Stimulated activated naive CD8-positive, alpha-beta T cell treated with anti-CD3 and anti-CD28 coated beads, Interleukin-15, Interleukin-2, amounts not matched to agents 100 U/mL and 50 U/mL, for 24 hours (primary cell): ENCODE measurements at places on chromosomes 4 and X.
A peak's percentile ranks its signal among the peaks of the same experiment; 100 is the strongest.

DNA sequence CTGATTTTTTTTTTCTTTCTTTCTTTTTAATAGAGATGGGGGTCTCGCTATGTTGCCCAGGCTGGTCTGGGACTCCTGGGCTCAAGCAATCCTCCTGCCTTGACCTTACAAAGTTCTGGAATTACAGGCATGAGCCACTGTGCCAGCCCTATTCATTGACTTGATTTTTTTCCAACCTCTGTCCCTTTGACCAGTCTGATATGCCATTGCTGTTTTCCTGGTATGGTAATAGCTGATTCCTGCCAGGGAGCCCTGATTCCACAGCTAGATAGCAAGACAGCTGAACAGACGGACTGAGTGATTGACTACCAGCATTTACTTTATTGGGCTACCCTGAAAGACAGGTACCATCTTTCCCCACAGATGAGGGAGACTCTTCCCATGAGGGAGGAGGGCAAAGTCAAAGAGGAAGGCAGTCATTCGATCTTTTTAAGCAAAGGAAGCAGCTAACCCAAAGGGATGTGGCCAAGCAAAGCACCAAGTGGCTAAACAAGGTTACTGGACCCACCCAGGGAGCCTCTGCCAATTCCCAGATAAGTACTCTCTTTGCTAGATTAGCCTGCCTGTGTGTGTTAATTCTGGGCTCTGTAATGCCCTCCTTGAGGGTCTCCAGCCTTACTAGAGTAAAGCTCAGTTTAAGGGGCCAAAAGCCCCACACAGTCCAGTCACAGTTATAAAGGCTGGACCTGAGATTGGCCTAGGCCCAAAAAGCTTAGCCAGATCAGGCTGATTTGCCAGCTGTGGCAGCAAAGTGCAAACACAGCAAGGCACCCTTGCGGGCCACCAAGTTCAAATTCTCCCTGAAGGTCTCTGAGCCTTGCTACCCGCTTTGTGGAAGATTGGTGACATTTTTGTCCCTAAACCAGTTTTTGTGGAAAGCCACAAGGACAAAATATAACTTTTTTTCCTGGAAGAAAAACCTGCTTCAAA is 192.4 kb upstream of the GPC4 start:
- DNase-seq: no peak

DNA sequence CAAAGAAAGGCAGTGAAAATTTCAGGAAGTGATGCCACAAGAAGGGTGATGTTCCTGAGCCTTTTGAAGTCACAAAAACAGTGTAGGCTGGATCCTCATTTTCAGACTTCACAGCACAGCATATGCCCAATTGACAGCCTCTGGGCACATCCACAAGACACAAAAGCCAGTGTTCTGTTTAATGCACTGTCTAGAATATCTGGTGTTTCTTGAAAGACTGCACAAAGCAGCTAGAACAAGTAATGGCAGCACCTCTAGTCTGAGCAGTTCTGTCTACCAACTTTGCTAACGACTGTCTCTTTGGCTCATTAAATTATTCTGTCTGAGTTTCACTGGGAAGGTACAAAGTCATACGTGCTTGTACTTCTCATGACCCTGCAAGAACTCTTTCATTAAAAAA is 417.1 kb upstream of the GALNT7 start:
- no peak for DNase-seq

GRCh38 chr4:95980877-95981360 is 141.0 kb downstream of the PDHA2 start:
- DNase-seq: no peak

- DNase-seq: no peak
Observed at GRCh38 chr4:76374798-76375197, 46.1 kb downstream of the CCDC158 start.

GRCh38 chr4:76195326-76195725 is 18.3 kb downstream of the SCARB2 start:
- DNase-seq: no peak

- DNase-seq: no peak
Observed at GRCh38 chrX:54085666-54086065, 41.4 kb upstream of the PHF8 start.

GRCh38 chrX:100819837-100820666 is at the start of gene CSTF2:
Gene CSTF2, plus strand, starts transcription at chrX:100820391. Its CDS starts 26 bp downstream, at chrX:100820417.
- DNase-seq: peak; percentile 77

DNA sequence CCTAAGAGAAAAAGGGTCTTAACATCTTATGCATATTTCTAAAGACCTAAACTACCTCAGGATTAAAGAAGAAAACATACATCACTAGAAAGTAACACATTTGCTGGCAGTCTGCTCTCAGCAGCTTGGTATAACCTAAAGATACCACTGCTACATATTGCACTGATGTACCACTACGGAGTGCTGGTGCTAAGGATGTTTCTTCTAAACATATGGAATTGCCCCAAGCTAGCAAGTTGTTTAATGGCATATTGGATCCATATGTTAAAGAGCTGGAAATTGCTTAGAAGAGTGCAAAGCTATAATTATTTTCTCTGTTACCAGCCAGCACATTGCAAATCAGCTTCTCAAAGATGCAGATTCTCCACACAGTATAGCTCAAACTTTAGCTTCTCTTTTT is 436.5 kb upstream of the GALNTL6 start:
- no peak for DNase-seq

DNA sequence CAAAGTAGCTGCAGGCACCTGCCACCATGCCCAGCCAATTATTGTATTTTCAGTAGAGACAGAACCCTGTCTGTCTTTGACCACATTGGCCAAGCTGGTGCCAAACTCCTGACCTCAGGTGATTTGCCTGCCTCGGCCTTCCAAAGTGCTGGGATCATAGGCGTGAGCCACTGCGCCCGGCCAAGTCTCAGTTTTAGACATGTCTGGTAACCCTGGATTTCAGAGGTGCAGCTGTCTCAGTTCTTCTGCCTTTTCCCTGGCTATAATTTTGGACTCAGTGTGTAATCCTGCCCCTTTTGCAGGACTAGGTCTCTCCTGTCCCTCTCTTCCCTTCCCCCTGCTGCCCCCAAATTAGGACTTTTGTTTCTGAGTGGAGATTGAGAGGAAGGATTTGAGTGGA is 46.6 kb downstream of the FAM193A start:
- no peak for DNase-seq

DNA sequence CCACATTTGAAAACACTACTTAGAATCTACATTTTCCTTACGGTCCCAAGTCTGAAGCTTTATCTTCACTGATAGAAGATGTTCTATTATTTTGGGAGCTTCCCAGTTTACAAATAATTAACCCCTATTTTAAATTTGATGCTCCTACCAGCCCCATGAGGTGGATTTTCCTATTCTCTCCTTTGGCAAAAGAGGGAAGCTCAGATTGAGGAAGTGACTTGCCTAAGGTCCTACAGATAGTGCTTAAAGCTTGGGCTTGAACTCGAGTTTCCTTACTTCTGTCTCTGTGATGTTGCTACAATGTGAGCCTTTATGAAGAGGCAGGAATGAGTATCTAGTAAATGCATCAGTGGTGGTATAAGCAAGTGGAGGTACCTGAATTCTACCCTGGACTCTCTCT is 27.5 kb downstream of the HEPH start:
- DNase-seq: no peak

GRCh38 chr4:135201081-135201480 is 999.5 kb upstream of the PABPC4L start:
- no peak for DNase-seq

DNA sequence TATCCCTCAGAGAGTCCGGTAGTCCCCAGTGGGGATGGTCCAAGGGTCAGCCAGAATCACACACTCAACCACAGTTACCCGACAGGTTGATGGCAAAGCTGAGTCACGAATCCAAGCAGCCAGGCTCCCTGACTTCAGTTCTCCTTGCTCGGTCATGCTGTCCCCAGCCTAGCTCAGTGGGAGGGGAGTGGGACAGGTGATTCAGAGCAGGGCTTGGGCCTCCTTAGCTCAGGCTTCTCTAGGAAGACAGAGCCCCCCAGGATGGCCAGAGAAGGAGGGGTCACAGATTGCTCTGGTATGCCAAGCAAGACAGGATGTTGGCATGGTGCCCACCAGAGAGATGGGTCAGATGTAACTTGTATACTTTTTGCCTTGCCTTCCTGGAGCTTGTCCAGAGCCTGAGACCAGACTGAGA is 66.5 kb downstream of the EFNB1 start:
- DNase-seq: peak; percentile 2

DNA sequence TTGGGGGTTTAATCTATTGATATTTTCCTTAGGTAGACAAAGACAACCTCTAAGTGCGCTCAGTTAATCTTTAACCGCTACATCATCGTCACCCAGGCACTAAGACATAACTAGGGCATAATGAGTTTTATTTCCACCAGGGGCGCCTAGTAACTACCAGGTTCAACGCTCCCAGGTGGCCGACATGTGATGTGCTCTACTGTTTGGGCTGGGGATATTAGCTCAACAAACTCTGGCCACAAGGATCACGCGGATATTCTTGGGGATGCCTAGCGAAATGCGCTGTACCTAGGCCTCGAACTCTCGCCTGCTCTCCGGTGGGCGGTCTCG is 915 bp upstream of the RAB33B start:
- DNase-seq: no peak

- no peak for DNase-seq
Observed at GRCh38 chrX:10833299-10834169, 213.1 kb upstream of the MID1 start.

- DNase-seq: no peak
Observed at GRCh38 chr4:98586291-98586961, 72.0 kb downstream of the TSPAN5 start.

- DNase-seq: no peak
Observed at GRCh38 chr4:153585026-153585425, 99.1 kb upstream of the TLR2 start.

DNA sequence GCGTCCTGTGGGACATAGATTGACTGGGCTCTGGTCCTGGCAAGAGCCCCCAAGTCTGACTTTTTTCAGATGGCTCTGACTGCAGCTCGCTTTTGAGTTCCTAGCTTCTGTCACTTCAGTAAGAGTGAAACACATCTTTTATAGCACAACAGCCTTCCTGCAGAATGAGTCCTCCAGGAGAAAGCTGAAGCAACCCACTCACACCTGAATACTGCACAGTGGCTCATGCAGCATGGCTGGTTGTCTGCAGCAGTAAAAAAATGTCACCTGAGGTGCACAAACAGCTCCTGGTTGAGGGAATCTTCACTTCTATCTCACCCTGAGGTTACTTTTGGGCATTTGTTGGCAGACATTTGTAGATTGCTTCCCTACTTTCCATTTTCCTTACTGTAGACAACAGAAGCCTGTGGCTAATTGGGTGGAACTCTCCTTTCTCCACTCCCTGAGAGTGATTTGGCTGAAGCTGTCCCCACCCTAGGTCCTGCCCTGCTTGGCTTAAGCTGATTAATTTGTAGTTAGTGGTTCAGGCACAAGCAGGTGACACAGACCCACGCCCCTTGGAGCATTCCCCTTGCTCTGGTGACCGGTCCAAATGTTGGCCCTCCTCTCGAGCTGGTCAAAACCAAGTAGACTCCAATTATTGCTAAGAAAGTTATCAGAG is 99.7 kb downstream of the NPNT start:
- DNase-seq: no peak

DNA sequence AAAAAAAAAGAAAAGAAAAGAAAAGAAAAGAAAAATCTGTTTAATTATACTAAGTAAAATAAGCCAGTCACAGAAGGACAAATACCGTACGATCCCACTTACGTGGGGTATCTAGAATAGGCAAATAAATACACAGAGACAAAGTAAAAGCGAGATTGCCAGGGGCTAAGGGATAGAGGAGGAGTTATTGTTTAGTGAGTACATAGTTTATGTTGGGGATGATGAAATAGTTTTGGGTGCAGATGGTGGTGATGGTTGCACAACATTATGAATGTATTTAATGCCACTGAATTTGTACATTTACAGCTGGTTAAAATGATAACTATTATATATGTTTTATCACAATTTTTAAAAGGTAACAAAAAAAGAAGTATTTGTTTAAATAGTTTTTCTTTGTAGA is 7.1 kb downstream of the CA5B start:
- DNase-seq: no peak

DNA sequence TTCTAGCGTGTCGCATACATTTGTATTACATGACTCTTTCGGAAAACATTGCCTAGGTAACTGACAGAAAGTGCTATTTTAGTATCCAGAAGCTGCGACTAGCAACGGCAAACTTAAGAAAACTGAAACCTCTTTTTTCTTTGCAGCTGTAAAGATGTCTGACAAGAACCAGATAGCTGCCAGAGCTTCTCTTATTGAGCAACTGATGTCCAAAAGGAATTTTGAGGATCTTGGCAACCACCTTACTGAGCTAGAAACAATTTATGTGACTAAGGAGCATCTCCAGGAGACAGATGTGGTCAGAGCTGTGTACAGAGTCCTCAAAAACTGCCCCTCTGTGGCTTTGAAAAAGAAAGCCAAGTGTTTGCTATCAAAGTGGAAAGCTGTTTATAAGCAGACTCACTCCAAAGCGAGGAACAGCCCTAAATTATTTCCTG is 9.4 kb downstream of the TCEANC start:
- DNase-seq: no peak

GRCh38 chr4:158122501-158122900 is 50.3 kb downstream of the GASK1B start:
- DNase-seq: no peak

GRCh38 chr4:24578364-24578763 is 6.0 kb downstream of the DHX15 start:
- no peak for DNase-seq

DNA sequence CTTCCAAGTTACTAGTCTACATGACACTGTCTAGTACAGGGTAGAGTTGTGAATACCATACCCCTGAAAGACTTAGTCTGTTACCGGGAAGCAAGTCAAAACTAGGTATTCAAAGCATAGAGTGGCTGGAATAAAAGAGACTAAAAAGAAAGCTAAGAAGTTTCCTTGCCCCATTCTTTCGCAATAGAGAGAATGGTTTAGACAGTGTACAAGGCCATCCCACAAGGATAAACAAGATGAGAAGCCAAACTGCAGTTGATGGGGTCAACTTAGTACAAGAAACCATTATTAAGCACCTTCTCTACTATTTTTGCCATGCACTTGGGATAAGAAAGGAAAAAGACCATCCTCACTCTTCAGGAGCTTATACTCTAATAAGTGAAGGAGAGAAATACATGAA is 30.3 kb downstream of the AMMECR1 start:
- no peak for DNase-seq

GRCh38 chrX:111443946-111444345 is 32.0 kb upstream of the DCX start:
- no peak for DNase-seq
